ENCODE measurements at places on chromosomes 6 and 20.
A peak's percentile ranks its signal among the peaks of the same experiment; 100 is the strongest.

GRCh38 chr20:25324412-25324811, 66.2 kb downstream of the ABHD12 start:
- no peak for DNase-seq

DNA sequence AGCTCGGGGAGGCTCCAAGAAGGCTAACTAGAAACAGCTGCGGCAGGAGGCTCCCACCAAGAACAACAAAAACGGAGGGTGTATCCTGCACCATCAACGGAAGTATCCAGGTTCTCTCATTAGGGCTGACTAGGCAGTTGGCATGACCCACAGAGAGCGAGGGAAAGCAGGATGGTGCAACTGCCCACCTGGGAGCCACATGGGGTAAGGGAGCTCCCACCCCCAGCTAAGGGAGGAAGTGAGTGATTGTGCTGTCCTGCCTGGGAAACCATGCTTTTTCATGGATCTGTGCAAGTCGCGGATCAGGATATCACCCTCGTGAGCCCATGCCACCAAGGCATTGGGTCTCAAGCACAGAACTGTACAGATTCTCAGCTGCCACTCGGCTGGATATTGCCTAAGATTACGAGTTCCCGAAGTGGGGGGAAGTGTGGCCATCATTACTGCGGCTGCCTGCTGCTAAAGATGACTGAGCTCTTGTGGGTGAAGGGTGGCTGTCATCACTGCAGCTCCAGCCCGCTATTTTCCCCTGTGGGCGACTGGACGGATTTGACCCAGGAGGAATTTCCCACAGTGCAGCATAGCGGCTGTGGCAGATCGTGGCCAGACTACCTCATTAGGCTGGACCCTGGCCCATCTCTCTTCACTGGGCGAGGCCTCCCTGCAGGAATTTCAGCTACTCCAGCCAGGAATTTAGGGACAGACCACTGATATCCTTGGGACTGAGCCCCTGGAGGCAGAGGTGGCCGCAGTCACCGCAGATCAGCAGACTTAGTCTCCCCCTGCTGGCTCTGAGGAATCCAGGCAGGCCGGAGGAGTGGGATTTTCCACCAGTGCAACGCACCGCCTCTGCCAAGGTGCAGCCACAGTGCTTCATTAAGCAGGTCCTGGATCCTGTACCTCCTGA, 515.7 kb downstream of the FRK start:
- DNase-seq: no peak

GRCh38 chr20:56391596-56392131, 351 bp downstream of the AURKA start:
- no peak for DNase-seq

- DNase-seq: no peak
Observed at GRCh38 chr20:35742741-35743523, 872 bp upstream of the RBM39 start.

- DNase-seq: no peak
Observed at GRCh38 chr20:46651091-46651962, at the start of gene SLC13A3. Gene SLC13A3, minus strand, starts transcription at chr20:46651459. Its CDS starts 38 bp downstream, at chr20:46651421.

DNA sequence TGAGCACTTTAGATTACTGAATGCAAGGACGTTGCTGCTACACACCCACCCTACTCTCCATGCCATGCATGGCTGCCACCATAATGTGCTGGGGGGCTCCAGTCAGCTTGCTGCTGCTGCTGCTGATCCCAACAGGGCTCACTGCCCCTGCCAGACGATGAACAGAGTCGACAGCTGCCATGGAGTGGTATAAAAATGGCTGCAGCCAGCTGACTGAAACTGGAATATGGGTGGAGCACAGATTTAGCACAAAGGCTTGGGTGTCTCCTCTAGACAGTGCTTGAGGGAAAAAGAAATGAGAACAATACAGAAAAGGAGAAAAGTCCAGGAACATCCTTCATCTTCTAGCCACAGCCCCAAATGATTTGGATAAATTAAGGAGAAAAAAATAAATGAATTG, 150.7 kb downstream of the PDSS2 start:
- DNase-seq: no peak

DNA sequence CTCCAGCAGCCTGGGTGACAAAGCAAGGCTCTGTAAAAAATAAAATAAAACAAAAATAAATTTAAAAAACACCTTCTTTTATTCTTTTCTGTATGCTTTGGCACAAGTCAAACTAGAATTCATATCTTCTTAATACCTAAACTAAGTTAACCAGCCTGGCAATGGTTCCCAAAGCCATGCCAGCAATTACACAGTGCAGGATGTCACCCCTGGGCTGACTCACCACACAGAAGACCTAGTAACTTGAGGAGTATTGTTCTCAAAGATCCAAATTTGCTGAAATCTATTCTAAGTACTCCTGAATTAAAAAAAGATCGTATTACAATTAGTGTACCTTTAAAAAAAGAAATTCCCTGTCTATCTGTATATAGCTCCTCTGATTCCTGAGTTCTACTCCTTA, 162.7 kb upstream of the SGK1 start:
- DNase-seq: peak; percentile 34

DNA sequence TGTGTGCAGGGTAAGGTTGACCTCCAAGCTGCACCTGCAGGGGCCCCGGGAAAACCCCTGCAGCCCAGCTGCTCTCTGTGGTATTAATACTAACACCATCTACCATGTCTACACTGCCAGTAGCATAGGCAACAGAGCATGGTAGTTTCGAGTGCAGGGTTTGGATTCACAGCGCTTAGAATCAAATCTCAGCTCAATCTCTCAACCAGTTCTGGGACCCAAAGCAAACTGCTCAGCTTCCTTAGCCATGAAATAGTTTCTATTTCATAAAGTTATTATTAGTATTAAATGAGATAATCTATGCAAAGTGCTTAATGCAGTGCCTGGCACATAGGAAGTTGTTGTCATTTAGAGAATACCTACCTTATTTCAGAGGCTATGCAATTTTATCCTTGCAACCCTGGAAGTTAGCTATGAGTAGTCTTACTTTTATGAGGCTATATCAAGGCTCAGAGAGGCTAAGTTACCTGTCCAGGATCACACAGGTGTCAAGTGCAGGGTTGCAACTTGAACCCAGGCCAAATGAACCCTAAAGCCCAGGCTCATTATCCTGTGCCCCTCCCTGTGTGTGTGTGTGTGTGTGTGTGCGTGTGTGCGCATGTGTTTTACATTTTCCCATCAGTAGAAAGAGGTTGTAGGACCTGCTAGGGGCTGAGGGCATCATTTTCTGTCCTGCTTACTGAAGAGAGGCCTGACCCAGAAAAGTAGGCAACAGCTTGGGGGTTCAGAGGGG, 27.6 kb upstream of the MRPS18A start:
- DNase-seq: no peak
